Hematopoietic multipotent progenitor cell treated with erythropoietin and hydrocortisone succinate and interleukin-3 and kit ligand, for 8 days (in vitro differentiated cells): ENCODE measurements at places on chromosomes 13 and 19.

DNA sequence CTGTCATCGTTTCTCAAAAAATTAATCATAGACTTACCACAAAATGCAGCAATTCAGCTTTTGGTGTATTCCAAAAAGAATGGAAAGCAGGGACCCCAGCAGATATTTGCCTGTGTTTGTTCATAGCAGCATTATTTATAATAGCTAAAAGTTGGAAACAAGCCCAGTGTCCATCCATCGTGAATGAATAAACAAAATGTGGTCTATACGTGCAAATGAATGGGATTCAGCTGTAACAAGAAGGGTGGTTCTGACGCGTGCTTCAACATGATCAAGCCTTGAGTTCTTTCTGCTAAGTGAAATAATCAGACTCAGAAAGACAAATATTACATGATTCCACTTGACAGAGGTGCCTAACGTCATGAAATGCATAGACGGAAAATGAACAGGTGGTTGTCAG lies 36.4 kb downstream of the PSG11 start:
- no peak for DNase-seq

DNA sequence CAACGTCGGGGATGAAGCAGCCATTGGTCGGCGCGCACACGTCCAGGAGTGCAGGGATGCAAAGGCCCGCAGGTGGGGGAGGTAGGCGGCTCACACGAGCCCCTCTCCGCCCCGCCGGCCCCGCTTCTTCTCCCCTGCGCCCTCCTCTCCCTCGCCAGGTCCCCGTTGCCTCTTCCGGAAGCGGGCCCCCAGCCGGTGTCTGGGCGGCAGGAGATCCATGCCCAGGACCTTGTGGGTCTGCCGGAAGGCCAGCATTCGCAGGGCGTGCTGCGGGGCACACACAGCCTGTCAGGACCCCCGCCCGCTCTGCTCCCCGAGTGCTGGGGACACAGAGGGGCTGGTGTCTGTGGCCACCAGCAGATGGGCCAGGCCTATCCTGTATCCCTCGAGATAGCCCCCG lies 19.7 kb upstream of the MATK start:
- DNase-seq, result no peak

- DNase-seq, result peak; percentile 9
These were observed 37.3 kb downstream of the SMARCA4 start for GRCh38 chr19:10998045-10998533.

GRCh38 chr13:43006893-43007631 lies 15.0 kb upstream of the EPSTI1 start:
- DNase-seq, result no peak

DNA sequence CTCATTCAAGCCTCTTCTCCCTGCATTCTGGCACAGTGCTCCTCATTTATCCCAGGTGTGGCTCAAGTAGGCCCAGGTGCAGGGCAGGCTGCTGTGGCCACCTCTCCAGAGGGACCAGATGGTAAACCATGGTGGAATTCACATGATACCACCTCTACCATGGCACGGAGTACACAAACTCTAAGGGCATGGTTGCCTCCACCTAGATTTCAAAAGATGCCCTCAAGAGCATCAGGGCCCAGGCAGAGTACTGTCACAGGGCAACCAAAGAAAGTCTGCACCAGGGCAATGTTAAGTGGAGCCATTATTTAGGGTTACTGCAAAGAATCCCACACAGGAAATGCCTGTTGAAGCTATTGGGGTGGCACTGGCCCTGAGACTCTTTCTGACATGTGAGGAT lies 647.1 kb upstream of the MIR17HG start:
- DNase-seq, result no peak

DNA sequence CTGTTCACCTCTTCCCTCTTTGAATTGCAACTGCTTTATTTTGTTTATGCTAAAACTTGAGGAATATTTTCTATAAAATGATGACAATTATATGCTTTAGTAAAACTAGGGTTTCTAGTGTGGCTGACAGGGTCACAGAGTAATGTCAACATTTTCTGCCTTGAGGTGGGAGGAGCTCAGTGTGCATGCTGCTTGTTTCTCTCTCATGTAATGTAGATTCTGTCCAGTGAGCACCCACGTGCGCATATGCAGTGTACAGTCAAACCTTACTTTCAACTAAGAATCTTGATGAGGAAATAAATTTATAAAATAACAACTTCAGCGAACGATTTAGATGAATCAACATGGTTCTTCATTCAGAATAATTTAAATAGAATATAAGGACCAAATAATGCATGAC lies 603.9 kb downstream of the PCDH17 start:
- no peak for DNase-seq

DNA sequence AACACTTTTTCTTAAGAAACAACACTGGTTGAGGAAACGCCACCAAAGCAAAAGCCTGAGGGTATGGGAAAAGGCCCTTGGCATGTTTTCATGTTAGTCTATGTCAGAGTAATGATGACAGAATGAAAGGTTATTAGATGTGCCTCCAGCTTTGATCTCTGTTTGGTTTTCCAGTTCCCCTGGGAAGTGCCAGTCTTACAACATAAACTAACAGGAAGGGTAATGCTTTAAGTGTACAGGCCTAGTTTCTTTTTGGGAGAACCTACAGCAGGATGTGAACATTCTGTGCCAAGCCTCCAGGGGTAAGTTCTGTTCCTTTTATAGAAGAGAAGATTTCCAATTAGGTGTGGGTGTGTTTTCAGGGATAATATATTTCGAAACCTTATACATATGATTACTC lies 121.7 kb downstream of the FNDC3A start:
- DNase-seq, result no peak

GRCh38 chr19:17772172-17772571 lies 20.9 kb downstream of the FCHO1 start:
- DNase-seq, result peak; percentile 62

- DNase-seq, result no peak
These were observed 11.4 kb upstream of the CD22 start for GRCh38 chr19:35317464-35318043.

- no peak for DNase-seq
These were observed 44.8 kb upstream of the OLFM4 start for GRCh38 chr13:52983836-52984235.

- peak; percentile 9 for DNase-seq
These were observed 379.3 kb upstream of the SGCG start for GRCh38 chr13:22801402-22802003.

GRCh38 chr13:99450416-99450815 lies 50.9 kb upstream of the TM9SF2 start:
- no peak for DNase-seq

GRCh38 chr13:99978799-99979452 lies 2.7 kb upstream of the ZIC2 start:
- no peak for DNase-seq
